Activated CD4-positive, alpha-beta T cell treated with anti-CD3 and anti-CD28 coated beads, Interleukin-2, amount 10 ng/mL, durations not matched to agents 7 days and 5 days (primary cell): ENCODE measurements at places on chromosomes 11 and 22. TPM values are rescaled to one million over a fixed set of nuclear protein-coding genes. Genes with fewer than 3 reads are reported as not detected.

DNA sequence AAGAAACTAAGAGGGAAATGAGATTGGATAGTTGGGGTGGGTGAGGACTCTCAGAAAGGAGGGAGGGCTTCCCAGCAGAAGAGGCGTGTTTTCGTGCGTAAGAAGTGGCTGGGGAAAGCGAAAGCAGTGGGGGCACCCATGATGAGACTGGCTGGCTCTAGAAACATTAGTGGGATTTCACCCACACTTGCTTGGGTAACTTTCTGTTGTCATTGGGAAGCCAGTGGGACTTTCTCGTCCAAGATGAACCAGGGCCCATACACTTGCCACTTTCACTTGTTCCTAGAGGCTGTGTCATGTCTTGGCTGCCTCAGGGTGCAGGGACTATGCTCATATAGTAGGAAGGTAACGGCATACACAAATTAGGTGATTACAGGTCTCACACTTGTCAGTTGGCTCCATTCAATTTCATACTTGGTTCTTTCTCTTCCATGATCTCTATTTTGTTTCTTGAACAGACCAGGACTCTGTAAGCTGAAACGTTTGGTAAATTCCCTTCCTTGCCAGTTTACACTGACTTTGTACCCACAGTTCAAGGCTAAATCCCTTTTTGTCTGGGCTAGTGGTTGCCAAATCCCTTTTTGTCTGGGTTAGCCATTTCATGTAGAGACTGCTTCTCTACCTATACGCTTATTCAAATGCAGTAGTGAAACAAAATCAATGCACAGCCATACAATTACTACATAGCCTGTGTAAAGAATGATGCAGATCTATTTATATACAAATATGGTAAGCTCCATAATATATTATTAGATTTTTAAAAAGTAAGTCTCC, 42.0 kb upstream of the CXCR5 start:
- H3K27me3 ChIP-seq = no peaks in the 10 kb centered on the region
- H3K4me1 ChIP-seq = peaks cover 37% of the 10 kb centered on the region
- peak overlapping the region; percentile 13 for H3K4me3 ChIP-seq
- DNase-seq = peak; percentile 27
- H3K27ac ChIP-seq = peak overlapping the region; percentile 57

GRCh38 chr22:20652582-20652981, 121.3 kb upstream of the SERPIND1 start:
- H3K36me3 ChIP-seq = no peaks in the 10 kb centered on the region
- no peak overlapping the region for H3K27ac ChIP-seq
- no peak overlapping the region for H3K4me3 ChIP-seq
- H3K27me3 ChIP-seq = peaks cover 6% of the 10 kb centered on the region
- no peak for DNase-seq

DNA sequence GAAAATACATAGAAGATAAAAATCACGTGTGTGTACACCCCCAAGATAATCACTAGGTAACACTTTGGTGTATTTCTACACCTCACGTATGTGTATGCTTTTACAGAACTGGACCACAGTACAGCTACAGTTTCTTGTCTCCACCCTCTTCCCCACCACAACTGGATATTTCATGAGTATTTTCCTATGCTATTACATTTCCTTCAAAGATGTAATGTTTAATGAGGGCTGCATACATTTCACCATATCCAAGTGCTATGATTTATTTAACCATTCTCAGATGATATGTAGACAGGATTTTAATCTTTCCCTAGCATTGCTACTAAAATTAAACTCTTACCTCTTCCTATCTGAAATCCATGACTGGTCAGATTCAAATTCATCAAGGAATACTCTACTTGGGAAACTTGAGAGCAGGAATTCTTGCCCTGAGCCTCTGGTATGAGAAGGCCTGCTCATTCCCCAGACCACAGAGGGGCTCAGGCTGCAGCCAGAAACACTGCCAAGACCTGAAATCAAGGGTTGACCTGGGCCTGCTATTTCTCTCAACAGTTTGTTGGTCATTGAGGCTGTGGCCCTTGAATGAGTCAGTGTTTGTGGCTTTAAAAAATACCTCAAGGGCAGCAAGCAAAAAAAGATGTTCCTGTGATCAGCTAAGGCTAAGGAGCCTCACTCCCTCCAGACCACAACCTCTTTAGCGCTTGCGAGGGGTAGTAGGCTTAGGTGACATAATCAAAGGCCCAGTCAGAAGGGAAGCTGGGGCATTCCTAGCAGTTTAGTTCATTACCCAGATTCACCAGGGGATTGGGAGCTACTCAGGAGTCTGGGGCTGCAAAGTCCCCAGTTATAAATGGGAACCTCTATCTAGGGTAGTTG, 55.5 kb downstream of the ABTB2 start:
- no peak for DNase-seq
- no peaks in the 10 kb centered on the region for H3K27me3 ChIP-seq
- no peaks in the 10 kb centered on the region for H3K36me3 ChIP-seq

- H3K4me3 ChIP-seq = no peak overlapping the region
- peak overlapping the region; percentile 31 for H3K27ac ChIP-seq
- DNase-seq = no peak
- H3K36me3 ChIP-seq = peaks cover 4% of the 10 kb centered on the region
- H3K27me3 ChIP-seq = no peaks in the 10 kb centered on the region
Observed at GRCh38 chr22:23675502-23676415, 15.1 kb upstream of the RGL4 start.

DNA sequence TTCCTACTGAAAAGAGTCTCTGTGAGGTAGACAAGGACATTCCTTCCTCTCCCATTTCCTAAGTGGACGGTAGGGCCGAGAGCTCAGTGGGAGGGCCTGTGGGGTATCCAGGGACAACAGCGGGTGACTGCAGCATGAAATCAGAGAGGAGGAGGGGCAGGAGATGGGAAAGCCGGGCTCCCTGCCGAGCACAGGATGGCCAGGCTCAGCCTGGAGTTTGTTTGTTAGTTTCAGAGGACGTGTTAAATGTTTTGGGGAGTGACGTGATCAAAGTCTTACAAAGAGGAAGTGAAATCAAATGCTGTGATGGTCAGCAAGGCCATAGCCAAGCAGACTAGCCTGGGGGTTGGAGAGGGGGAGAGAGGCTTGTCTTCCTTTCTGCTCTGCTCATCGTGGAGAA, 152.7 kb downstream of the ADAMTS15 start:
- no peak overlapping the region for H3K27ac ChIP-seq
- no peaks in the 10 kb centered on the region for H3K36me3 ChIP-seq
- H3K4me3 ChIP-seq = no peak overlapping the region
- no peaks in the 10 kb centered on the region for H3K4me1 ChIP-seq

- no peak overlapping the region for H3K27ac ChIP-seq
- no peak overlapping the region for H3K4me3 ChIP-seq
- no peaks in the 10 kb centered on the region for H3K36me3 ChIP-seq
- peaks cover 20% of the 10 kb centered on the region for H3K27me3 ChIP-seq
- DNase-seq = peak; percentile 71
Observed at GRCh38 chr11:18115360-18116127, 9.7 kb upstream of the SAAL1 start.

DNA sequence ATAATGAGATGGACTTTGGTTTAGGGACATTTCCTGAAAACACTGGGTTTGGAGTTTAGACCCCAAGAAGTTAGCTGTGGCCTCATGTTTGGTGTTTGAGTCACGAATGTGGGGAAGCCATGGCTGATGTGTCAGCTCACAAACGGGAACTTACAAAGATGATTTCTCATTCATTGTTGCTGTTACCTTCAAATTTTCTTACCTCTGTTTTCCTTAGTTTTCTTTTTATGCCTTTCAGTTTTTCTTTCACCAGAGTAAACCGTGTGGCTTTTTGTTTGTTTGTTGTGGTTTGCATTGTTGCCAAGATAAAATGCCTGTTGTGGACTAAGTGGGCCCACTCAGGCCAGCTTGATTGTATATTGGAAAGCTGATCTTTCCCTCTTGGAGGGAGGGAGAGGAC, 89.1 kb downstream of the SWAP70 start:
- H3K4me1 ChIP-seq = peaks cover 38% of the 10 kb centered on the region
- no peak overlapping the region for H3K4me3 ChIP-seq
- no peaks in the 10 kb centered on the region for H3K36me3 ChIP-seq
- H3K27me3 ChIP-seq = no peaks in the 10 kb centered on the region
- no peak overlapping the region for H3K27ac ChIP-seq

GRCh38 chr11:95304777-95305176, 73.8 kb upstream of the SESN3 start:
- H3K36me3 ChIP-seq = no peaks in the 10 kb centered on the region
- no peaks in the 10 kb centered on the region for H3K27me3 ChIP-seq
- H3K27ac ChIP-seq = no peak overlapping the region
- H3K4me3 ChIP-seq = no peak overlapping the region
- no peak for DNase-seq

- H3K4me1 ChIP-seq = peaks cover 2% of the 10 kb centered on the region
- no peak for DNase-seq
- no peaks in the 10 kb centered on the region for H3K36me3 ChIP-seq
- peaks cover 6% of the 10 kb centered on the region for H3K27me3 ChIP-seq
Observed at GRCh38 chr11:62999649-63000048, 14.9 kb upstream of the SLC22A6 start.

DNA sequence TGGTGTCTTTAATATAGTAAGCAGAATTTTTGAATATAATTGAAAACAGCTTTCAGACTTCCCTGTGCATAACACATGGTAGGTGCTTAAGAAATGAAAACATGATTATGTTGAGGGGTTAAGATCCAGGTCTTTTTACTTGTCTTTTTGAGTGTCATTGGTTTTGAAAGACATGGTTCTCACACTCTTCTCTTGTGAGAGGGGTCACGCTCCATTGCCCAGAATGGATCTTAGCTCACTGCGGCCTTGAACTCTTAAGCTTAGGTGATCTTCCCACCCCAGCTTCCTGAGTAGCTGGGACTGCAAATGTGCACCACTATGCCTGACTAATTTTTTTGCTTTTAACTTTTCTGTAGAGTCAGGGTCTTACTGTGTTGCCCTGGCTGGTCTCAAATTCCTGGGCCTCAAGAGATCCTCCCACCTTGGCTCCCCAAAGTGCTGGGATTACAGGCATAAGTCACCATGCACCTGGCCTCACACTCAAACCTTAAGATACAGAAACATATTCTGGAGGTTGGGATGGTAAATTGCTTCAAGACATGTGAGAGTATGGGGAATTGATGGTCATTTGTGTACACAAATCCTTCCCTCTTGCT, 1.4 kb downstream of the SPCS2 start:
- no peak for DNase-seq
- H3K36me3 ChIP-seq = peaks cover 41% of the 10 kb centered on the region
- H3K4me3 ChIP-seq = peak overlapping the region; percentile 88
- H3K4me1 ChIP-seq = peaks cover 46% of the 10 kb centered on the region

DNA sequence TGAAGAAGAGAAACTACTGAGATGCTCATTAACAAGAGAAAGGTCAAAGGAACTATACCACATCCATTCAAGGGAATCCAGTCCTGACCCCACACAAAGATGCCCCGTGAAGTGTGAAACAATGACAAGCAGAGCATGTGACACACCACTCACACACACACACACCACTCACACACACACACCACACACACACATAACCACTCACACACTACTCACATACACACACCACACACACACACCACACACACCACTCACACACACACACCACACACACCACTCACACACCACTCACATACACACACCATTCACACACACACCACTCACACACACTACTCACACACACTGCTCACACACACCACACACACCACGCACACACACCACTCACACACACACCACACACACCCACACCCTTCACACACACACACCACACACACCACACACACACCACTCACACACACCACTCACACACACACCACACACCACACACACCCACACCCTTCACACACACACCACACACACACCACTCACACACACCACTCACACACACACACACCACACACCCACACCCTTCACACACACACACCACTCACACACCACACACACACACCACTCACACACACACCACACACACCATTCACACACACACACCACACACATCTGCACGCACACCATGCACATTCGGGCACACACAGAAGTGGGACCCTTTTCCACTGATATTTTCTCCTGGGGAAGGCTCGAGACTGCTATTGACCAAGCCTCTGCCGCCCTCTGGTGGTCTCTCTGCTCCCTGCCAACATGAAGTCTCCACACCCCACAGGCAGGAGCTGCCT, 32.0 kb upstream of the COMT start:
- peaks cover 13% of the 10 kb centered on the region for H3K36me3 ChIP-seq
- H3K4me1 ChIP-seq = peaks cover 4% of the 10 kb centered on the region
- H3K27me3 ChIP-seq = no peaks in the 10 kb centered on the region
- H3K27ac ChIP-seq = peak overlapping the region; percentile 69
- DNase-seq = peak; percentile 87
- no peak overlapping the region for H3K4me3 ChIP-seq

CLCF1 gene
- 0.17 TPM for total RNA-seq

TIGD3 gene
- total RNA-seq = 0.42 TPM

RPS25 gene
- 1,054 TPM for total RNA-seq

ROM1 gene
- total RNA-seq = 1.0 TPM

PKNOX2 gene
- not detected for total RNA-seq

XNDC1N gene
- 18.7 TPM for total RNA-seq

SOX10 gene
- not detected for total RNA-seq
